IPS DF 6.9 (cell line): ENCODE measurements at places on chromosomes 12 and 14.

DNA sequence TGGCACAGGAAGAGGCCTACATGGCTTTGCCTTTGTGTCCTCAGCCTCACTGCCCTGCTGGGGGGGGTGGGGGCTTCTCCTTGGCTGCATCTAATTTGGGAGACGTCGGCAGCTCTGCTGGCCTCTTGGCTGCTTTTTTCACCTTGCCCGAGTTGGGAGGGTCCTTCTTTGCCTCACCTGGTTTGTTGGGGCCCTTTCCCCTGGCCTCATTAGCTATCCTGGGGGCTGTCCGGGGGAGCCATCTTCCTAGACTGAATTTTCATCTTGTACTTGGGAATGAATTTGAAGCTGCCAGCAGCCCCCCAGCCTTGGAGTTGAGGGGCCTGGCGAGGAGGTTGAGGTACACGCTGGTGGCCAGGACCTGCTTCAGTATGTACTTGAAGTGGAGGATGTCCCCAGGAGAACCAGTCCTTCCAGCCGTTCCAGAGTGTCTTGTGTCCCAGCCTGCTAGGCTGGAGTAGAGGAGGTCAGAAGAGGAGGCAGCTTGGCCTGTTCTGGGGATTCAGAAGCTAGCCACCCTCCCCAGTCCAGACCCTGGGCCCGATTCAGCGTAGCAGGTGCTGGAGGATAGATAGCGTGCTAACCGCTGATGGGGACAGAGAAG lies 70.7 kb upstream of the VASH1 start:
- no peak for DNase-seq

DNA sequence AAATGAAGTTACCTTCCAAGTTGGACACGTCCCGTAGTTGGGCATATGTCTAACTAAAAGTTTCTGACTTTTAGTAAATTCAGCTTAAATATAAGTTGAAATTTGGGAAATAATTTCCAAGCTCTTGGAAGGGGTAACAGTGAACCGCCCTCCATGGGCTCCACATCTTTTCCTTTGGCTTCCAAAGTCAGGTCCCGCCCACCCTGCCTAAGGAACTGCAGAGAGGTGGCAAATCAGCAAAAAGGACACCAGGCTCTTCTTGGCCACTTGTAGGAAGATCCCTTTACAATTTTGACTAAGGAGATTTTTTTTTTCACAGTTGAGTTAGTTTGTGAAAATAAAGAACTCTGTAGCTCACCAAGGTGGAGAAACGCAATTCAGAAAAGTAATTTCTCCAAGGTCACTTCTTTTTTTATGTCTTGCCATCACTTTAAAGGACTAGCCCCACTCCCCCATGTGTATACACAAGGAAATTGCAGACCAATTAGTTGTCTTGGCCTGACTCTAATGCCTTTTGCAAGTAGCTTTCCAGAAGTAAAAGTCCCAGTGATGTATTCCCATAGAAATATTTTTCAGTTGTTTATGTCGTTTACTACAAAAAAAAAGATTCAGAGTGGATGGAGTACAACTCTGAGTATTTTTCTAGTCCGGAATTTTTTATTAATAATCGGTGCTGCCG lies 181.2 kb downstream of the PELI2 start:
- DNase-seq: no peak

DNA sequence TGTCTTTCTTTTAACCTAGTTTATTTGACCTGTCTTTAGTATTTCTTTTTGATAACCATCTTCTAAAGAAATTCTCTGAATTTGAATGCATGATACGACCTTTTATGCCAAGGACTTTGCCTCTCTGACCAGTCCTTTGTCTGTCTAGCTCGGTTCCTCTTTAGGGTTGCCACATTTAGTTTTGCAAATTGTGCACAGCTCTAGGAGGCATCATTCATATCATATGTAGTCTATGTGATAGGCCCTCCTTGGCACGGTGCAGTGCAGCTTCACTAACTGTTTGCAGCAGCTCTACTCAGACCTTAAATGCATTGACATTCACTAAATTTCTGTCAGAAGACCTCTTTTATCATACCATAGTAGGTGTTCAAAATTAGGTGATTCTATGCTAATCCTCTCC lies 75.6 kb downstream of the USP15 start:
- no peak for DNase-seq

DNA sequence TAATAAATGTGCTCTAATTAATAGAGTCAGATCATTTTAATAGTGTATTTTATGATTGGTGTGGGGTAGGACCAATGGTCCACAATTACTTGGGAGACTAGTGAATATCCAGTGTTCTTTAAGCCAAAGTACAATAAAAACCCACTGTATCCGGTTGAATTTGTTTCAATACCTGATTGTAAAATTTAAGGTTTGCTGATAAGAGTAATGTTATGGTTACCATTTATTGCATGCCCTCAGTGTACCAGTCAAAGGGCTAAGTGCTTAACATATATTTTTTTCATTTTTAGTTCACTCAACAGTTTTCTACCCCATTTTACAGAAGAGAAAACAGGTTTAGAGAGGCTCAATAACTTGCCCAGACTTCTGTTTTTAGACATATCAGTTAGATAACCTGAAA lies 97.9 kb upstream of the ATF1 start:
- DNase-seq: no peak

- DNase-seq: no peak
Measured at GRCh38 chr12:71266606-71267005, 108.8 kb upstream of the TSPAN8 start.

DNA sequence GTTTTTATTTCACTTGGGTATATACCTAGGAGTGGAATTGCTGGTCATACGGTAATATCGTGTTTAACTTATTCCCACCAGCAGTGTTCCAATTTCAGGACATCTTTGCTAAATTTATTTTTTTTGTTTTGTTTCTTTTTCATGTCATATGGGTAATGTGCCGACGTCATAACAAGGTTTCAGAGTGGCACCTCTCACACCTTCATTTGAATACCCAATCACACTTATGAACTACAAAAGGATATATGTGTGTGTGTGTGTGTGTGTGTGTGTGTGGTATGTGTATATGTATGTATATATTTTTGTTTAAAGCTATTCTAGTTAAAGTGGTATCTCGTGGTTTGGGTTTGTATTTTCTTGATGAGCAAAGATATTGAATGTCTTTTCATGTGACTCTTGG lies 12.1 kb downstream of the TRAF3 start:
- DNase-seq: no peak

- no peak for DNase-seq
Measured at GRCh38 chr12:111091051-111091450, 170.7 kb upstream of the MYL2 start.

DNA sequence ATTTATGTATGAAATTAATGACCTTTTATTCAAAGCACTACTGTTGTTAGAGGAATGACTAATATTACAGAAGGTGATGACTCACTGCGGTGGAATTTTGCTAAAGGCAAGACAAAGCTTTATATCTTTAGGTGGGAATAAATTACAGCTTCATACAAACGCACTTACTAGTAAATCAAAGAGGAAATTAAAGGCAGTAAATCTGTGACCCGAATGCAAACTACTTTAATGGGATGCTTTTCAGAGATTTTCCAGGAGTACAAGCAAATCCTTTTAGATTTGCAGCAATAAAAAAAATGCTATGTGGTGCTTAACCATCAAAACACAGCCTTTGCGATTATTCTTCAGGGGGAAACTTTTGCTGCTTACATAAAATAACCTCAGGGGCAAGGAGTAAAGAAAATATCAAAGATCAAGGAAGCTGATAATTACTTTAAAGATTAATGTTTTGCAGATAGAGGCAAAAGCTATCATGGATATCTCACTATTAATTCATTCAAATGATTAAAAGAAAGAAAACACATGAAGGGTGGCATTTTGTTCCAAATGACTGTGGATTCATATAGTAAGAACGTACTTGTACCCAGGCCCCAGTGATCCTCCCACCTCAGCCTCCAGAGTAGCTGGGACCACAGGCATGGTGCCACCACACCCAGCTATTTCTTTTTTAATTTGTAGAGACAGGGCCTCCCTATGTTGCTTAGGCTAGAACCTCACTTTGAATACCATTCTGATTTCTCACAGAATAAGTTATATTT lies 98.9 kb downstream of the DENND5B start:
- no peak for DNase-seq

DNA sequence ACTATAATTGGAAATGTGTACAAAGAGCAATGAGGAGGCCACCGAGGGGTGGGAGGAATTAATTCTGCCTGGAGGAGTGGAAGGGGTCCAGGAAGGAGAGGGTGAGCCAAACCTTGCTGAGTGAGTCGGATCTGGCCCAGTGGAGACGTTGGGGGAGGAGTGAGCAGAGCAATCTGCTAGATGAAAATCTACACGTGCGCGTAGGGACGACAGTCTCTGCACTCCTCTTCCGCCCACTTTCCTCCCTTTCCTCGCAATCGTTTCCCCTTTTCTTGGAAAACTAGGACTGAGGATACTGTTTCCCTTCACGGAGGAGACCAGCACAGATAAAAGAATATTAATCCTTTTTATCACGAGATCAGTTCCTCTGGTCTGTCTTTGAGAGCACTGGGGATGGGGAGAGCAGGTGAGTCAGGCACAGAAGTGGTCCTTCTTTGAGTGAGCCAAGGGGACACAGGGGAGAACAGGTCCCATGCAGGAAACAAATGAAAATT lies 2.9 kb upstream of the NAB2 start:
- DNase-seq: no peak

DNA sequence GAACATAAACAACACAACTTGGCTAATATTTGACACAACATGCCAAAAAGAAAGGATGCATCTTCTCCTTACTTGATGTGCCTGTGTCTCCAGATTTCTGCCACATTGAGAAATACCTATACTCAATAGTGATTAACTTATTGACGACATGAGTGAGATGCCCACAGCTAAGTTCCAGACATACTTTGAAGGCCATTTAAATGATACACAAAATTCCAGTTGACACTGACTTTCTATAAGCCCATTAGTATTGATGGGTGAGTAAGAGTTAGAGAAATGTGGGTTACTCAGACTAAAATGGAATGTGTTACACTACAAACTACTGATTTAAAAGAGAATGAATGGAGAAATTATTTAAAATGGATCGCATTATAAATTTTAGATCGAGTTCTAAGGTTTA lies 838.2 kb upstream of the MGAT4C start:
- DNase-seq: no peak

GRCh38 chr12:943051-943450 lies 6.4 kb downstream of the RAD52 start:
- no peak for DNase-seq

DNA sequence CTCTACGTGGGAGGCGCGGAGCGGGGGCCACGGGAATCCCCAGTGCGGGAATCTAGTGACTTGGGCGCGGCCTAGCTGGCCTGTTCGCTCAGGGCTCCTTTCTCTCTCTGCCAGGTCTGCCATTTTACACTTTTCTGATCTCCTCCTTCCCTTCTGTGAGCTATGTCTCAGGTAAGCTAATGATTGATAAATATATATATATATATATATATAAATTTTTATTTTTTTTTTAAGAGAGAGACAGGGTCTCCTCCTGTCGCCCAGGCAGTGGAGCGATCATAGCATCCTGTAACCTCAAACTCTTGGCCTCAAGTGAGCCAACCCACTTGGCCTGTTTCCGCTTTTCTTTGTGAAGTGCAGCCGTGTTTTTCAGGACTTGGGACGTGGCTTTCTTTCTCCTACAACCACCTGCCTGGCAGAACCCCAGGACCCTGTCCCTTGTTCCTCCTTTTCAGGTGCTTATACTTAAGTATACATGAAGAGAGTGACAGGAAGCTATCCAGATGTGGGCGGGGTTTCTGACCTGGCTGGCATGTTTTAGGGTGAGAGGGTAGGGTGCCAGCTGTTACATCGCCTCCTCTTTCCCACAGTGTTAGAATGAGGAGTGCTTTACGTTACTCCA lies 547 bp downstream of the ZNF140 start:
- DNase-seq: no peak

- no peak for DNase-seq
Measured at GRCh38 chr12:57224973-57225679, 4.4 kb upstream of the SHMT2 start.

- no peak for DNase-seq
Measured at GRCh38 chr14:85531141-85531586, 1.2 kb downstream of the FLRT2 start.
